ENCODE measurements at places on chromosomes 1 and 21.

- DNase-seq, result no peak
These were observed 50.0 kb downstream of the PTPRU start for GRCh38 chr1:29286194-29286767.

- DNase-seq, result no peak
These were observed 25.6 kb downstream of the CSTB start for GRCh38 chr21:43750339-43751033.

GRCh38 chr1:161335796-161336195 lies 21.6 kb downstream of the SDHC start:
- no peak for DNase-seq

GRCh38 chr1:18282851-18283600 lies 175.4 kb downstream of the IGSF21 start:
- no peak for DNase-seq

- DNase-seq, result no peak
These were observed 223.5 kb downstream of the RHOU start for GRCh38 chr1:228958741-228959140.

- DNase-seq, result no peak
These were observed 3.2 kb downstream of the EFNA4 start for GRCh38 chr1:155066777-155067176.
